ENCODE measurements at places on chromosomes 5 and 9.

- DNase-seq, result no peak
Measured at GRCh38 chr5:169651526-169651925, 14.5 kb downstream of the DOCK2 start.

DNA sequence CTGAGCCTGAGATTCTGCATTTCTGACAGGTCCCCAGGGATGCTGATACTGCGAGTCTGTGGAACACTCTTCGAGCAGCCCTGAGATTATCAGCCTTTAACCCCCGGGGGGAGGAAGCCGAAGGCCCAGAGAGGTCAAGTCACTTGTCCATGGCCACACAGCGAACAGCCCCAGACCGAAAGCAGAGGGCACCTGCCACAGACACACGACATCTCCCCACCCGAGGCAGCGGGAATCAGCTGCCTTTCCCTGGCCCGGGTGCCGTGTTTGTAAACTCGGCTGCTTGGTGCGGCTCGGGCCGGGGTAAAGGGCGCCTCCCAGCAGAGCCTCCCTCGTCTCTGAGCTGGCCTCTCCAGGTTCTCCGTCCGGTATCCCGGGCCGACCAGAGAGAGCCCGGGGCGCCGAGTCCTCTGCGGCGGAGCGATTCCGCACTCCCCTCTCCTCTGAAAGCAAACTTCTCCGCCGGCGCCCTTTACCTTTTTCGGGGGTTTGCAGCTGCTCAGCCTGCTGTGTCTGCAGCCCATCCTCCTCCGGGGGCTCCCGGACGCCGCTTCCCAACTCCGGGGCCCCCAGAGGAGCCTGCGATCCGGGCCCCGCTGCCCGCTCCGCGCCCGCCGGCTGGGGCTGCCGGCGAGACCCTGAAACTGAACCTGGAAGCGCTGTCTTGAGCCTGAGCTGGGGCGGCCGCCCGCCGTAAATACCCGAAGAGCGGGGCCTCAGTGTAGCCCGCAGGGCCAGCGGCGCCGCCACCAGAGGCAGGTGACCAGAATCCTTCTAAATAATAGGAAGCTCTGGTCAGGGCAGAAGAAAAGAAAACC, at the start of gene CCDC69:
Gene CCDC69 (minus strand): TSS at position 646 of the 818 bp plus-strand sequence. CDS start 122 bp downstream, at position 524.
- DNase-seq, result no peak

DNA sequence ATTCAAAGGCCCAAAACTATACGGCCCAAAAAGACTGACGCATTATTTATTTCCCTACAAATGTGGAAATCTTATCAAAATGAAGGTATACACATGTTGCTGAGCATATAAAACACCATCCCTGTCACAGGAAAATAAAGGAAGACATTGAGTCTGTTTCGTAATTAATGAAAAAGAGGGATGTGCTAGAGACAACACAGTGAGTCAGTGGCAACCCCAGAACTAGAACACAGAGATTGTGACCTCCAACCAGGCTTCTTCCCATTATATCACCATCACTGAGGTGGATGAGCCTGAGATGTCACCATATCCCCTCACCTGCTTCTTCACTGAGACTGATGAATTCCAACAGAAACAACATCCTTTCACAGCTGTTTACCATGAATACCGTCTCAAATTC, 3.8 kb downstream of the NDUFA8 start:
- DNase-seq, result no peak

GRCh38 chr5:138966236-138966985, 91.3 kb upstream of the LRRTM2 start:
- no peak for DNase-seq

DNA sequence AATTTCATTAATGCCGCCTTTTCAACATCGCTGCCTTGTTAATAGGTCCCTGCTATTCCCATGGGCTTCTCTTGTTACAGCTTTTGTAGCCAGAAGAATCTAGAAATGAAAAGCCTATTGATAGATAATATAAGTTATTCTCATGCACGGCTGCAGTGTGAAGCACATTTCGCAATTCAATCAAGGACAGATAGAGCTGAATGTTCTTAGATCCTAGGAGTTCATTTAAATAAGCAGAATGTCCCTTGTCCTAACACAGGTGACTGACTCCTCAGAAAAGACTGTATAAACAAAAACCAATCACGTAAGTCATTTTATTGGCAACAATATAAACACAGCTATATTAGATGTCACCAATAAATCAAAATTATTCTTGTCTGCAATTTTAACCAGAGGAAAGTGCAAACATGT, 9.4 kb downstream of the GLIS3 start:
- no peak for DNase-seq

Data from stimulated activated CD4-positive, alpha-beta T cell treated with anti-CD3 and anti-CD28 coated beads, Interleukin-1b, Interleukin-23, amount 100 ng/mL, for 24 hours (primary cell).